ENCODE measurements at places on chromosomes 6 and 20. TPM values are rescaled to one million over a fixed set of nuclear protein-coding genes. Genes with fewer than 3 reads are reported as not detected.

Gene RAMACL
- total RNA-seq = 0.29 TPM

Gene RGS17
- total RNA-seq = 3.8 TPM

Gene MEI4
- 0.55 TPM for total RNA-seq

Gene FOXC1
- total RNA-seq = not detected

Gene FGD2
- total RNA-seq = 0.09 TPM

Gene OLIG3
- 0.22 TPM for total RNA-seq

Gene GLO1
- 188 TPM for total RNA-seq

Gene TSPO2
- not detected for total RNA-seq

Gene DLK2
- 0.96 TPM for total RNA-seq

Gene PRSS16
- 17.7 TPM for total RNA-seq

Gene MICB
- 6.8 TPM for total RNA-seq

Gene B3GAT2
- 0.24 TPM for total RNA-seq

Gene REM1
- not detected for total RNA-seq
